Mesendoderm (in vitro differentiated cells): ENCODE measurements at places on chromosomes 7 and 10.

DNA sequence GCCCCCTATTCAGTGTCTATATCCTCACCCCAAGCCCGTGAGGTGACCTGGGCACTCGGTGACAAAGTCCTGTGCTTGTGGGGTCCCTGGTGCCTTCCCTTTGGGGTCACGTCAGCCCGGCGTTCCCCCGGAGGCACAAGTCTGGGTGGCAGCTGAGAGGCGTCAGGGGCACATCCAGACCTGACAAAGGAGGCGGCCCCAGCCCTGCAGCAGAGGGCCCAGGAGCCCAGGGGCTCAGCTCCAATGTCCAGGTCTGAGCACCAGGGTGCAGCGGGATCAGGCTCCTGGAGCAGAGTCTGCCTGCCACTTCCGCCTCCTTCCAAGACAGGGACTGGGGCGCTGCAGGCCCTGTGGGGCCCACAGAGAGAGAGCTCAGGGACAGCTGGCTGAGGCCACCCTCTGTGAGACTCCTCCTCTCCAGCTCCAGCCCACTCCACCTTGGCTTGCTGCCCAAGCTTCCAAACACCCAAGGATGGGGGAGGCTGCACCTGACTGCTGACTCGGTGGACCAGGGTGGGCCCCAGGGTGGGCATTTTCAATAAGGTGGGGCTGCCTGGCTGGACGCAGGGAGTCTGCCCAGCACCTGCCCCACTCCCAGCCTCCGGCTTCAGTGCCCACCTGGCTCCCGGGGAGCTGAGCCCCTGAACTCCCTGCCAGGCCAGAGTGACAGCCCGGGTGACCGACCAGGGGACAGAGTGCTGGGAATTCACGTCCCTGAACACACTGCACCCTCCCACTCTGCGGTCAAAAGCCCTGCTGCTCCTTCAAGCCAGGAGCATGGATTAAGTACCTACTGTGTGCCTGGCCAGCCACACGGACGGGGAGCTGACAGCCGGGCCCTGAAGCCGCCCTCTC, 1.0 kb upstream of the KNDC1 start:
- DNase-seq: peak; percentile 33

GRCh38 chr10:77664008-77664407, 26.4 kb upstream of the KCNMA1 start:
- no peak for DNase-seq

- no peak for DNase-seq
These were observed 532.6 kb downstream of the TNS3 start for GRCh38 chr7:47049234-47049774.

- DNase-seq: no peak
These were observed 87.5 kb downstream of the NEBL start for GRCh38 chr10:20809631-20810030.

GRCh38 chr10:52644373-52645186, 128.0 kb downstream of the MBL2 start:
- DNase-seq: peak; percentile 54

- no peak for DNase-seq
These were observed 162.6 kb downstream of the CELF2 start for GRCh38 chr10:11180228-11180627.

GRCh38 chr10:43041422-43042342, 35.2 kb upstream of the RET start:
- DNase-seq: no peak

GRCh38 chr10:37701781-37702493, 155.5 kb downstream of the ZNF248 start:
- no peak for DNase-seq

GRCh38 chr10:60099998-60100747, 193.8 kb upstream of the CCDC6 start:
- DNase-seq: peak; percentile 68

- DNase-seq: peak; percentile 67
These were observed 11.3 kb upstream of the TRDMT1 start for GRCh38 chr10:17212802-17213221.

- no peak for DNase-seq
These were observed 58.4 kb upstream of the ETV1 start for GRCh38 chr7:14047709-14048399.

GRCh38 chr10:101124933-101125332, 6.2 kb upstream of the TLX1 start:
- DNase-seq: no peak

- no peak for DNase-seq
These were observed 8.1 kb upstream of the DEPP1 start for GRCh38 chr10:44986670-44987069.
